ENCODE measurements at places on chromosomes 1 and 21. TPM values are rescaled to one million over a fixed set of nuclear protein-coding genes. Genes with fewer than 3 reads are reported as not detected.

MPL gene
- total RNA-seq, result not detected

SLC30A10 gene
- not detected for total RNA-seq

DNA sequence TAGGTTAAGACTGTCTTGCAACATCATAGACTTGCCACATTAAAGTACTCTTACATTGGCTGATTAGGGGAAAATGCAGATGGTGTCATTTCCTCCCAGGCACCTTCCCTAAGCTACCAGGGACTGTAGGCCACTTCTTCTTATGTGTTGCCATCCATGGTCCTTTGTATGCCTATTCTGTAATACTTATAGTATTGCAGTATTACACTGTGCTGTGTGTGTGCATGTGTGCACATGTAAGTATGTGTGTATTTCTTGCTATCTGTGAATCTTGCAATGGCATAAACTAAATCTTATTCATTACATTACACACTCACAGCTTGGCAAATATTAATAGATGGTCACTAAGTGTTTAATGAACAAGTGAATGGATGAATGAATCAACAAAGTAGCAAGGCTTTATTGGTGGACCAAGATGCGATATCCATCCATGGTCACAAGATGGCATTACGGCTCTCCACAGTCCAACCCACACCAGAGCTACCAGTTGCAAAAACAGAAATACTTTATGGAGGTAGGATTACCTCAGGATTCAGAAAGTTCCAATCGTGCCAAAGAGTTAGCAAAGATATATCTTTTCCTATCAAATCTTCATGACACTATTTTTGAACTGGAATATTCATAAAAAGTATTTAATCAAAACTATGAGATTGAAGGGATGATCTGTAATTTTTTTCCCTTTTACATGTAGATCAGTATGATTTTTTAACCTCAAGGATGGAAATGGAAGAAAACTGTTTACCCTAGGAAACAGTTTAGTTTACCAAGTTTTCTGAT lies 160.2 kb downstream of the DENND1B start:
- no peak overlapping the region for H3K27ac ChIP-seq
- no peak for DNase-seq
- H3K4me3 ChIP-seq, result no peak overlapping the region

COL8A2 gene
- total RNA-seq, result 1.8 TPM
